ENCODE measurements at places on chromosomes 2 and 18.

DNA sequence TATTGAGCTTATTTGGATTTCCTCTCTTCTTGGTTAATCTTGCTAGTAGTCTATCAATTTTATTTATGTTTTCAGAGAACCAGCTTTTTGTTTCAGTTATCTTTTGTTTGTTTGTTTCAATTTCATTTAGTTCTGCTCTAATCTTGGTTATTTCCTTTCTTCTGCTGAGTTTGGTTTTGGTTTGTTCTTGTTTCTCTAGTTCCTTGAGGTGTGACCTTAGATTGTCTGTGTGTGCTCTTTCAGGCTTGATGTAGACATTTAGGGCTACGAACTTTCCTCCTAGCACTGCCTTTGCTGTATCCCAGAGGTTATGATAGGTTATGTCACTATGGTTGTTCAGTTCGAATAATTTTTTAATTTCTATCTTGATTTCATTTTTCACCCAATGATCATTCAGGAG is 141.6 kb downstream of the ZNF236 start:
- DNase-seq, result no peak

DNA sequence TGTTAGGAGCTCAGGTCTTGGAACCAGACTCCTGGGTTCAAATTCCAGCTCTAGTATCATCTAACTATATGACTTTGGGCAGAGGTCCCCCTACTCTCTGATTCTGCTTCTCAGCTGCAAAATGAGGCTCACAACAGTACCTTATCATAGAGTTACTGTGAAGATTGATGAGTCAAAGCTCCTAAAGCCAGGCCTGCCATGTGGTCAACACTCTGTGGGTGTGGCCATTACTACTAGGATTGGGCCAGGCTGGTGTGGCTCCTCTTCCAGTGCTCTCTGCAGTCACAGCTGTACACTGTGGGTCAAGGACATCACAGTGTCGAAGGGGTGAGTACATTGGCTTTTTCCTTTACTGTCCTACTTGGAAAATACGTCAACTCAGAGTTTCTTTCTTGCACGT is 22.6 kb downstream of the CAPN13 start:
- no peak for DNase-seq

- DNase-seq, result no peak
Observed at GRCh38 chr2:184129073-184129472, 469.3 kb upstream of the ZNF804A start.

DNA sequence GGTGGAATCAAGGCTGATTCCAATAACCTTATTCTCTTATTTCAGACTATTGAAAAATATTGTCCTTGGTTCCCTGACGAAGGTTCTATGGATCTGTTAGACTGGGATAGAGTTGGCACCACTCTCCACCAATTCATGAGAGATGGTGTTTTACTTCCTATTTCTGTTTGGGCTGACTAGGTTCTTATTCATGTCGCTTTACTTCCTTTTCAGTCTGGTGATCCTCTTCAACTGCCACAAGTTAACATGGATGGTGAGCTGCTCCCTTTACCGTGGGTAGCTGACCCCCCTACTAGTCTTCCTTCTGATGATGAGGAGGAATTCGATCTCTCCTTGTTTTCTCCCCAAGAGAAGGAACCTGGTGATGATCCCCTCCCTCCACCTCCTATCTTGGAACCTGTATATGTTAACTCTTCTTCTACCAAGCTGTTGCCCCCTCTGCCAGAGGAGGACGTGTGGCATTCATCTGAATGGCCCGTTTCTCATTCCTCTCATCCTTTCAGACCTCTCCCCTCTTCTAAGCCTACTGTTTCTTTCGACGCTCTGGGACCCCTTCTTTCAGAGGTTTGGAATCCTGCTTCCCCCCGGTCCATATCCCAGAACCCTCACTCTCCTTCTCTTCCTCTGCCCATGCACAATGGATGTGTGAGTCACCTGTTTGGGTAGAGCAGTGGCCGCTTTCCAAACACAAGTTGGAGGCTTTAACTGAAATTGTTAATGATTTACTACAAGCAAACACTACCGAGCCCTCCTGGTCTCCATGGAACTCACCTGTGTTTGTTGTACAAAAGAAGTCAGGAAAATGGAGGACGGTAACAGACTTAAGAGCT is 13.5 kb upstream of the CNOT11 start:
- DNase-seq, result no peak

DNA sequence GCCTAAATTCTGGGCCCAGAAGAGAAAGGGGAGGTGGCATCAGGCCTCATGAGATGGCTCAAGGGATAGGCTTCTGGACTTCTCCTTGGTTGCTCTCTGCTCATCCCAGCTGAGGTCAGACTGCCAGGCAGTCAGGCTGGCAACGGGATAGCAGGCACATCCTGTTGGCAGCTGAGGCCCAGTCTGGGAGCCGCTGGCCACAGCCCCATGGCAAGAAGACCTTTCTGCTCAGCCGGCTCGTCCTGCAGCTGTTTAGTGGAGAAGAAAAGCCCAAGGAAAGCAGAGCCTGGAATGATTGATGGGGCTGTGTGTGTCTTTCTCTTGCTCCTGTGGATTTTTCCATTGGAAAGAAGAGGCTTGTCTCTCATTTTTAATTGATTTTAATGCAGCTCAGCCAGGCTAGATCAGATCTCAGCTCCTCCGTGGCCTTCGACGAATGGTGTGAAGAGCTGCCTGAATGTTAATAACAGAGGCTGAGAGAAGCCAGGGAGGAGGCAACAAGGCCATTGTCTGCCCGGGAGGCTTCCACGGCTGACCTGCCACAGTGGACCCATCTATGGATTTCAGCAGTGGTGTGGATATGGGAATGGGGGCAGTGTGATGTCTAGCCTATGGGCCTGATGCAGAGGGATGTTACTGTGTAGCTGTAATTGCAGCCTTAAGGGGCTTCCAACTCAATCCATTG is 99.5 kb downstream of the HS1BP3 start:
- DNase-seq, result no peak

- no peak for DNase-seq
Observed at GRCh38 chr2:135154962-135155361, 102.9 kb downstream of the RAB3GAP1 start.

GRCh38 chr2:237154082-237154638 is 68.5 kb downstream of the COPS8 start:
- peak; percentile 86 for DNase-seq

DNA sequence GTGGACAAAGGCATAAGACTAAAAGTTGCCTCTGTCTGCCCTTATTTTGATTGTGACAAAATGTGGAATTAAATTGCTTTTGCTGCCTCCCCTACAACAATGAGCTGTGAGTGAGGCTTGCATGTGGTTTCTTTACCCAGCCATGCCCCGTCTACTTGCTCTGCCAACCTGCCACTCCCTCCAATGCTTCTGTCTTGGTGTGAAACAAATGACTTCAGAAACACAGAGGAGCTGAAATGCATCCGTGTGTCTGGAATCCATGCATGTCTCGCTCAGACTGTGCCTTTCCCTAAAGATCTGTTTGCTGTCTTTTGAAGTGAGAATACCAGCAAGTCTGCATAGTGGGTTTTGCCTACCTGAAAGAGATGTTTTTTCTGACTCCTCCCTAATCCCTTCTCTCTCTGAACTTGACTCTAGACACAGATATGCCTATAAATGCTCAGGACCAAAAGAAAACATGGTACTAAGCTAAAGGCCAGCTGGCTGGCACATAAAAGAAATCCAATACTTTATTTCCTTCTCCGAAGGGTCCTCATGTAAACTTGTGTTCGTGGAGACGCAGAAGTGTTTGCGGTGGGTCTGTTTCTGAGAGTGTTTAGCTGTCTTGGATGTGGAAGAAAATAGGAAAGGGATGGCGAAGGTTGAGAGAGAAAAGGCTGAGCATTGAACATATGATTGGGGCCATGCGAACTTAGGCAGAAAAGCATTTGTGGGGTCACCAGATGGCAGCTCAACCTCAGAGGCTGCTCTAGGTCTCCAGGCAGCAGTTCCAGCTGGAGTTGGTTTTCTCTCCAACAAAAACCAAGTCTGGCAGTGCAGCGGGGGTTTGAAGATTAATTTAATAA is 120.5 kb downstream of the CCBE1 start:
- DNase-seq, result no peak
